Kidney glomerular epithelial cell (primary cell): ENCODE measurements at places on chromosomes 7 and 10.
A peak's percentile ranks its signal among the peaks of the same experiment; 100 is the strongest.

DNA sequence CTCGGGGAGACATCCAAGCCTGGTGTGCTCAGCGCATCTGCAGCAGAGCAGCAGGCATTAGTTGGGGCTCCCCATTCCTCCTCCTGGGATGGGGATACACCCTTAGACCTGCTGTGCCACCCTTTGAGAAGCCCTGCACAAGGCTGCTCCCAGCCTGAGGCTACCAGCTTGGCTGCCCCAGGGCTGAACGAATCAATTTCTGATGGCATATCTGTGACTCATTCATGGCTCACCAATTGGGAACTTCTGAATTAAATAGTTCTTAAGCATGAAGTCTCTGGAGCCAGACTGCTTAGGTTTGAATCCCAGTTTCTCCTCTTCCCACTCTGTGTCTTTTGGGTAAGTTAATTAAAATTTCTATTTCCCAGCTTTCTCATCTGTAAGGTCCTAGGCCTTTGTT, 16.3 kb upstream of the GLI3 start:
- no peak for DNase-seq

- DNase-seq, result peak; percentile 53
Measured at GRCh38 chr7:73718905-73719805, at the start of gene STX1A. Gene STX1A, minus strand, starts transcription at chr7:73719669. Its CDS starts 38 bp downstream, at chr7:73719631.

DNA sequence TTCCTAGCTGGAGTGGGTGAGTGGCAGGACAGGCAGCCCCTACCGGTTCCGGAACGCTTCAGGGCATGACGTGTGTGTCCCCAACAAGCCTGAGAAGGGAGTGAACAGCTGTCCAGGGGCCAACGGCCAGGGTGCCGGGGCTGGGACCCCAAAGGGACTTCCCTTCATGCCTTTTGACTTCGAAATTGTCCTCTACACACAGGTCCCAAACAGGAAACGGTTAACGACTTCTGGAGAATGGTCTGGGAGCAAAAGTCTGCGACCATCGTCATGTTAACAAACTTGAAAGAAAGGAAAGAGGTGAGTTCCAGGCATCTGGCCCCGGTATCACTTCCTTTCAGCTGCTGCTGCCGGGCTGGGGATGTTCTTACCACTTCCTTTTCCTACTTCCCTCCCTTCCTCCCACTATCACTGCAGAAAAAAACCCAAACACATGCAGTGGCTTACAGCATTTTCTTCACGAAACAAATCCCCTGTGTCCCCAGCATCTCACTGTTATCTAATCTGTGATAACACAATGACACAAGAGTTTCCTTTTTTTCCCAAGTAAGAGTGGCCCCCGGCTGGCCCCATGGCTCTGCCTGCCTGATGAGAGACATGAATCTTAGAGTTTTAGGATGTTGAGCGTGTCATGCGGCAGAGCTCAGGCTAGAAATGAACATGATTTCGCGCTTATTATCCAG, 63.2 kb downstream of the MKI67 start:
- DNase-seq, result no peak

DNA sequence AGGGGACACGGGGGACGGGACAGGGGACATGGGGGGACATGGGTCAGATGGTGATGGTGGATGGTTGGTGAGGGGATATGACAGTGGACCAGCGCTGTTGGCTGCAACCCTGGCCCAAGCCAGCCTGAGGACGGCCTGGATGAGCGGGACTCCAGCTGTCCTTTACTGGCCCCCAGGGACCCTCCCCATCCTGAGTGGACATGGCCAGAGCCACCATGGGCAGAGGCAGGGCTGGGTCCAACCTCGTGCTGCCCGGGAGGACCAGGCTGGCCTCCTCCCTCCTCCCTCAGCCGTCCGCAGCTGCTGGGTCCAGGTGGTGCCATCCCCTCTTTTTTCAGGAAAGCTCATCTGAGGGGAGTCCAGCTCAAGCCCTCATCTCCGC, 30.4 kb downstream of the GET4 start:
- DNase-seq, result no peak

DNA sequence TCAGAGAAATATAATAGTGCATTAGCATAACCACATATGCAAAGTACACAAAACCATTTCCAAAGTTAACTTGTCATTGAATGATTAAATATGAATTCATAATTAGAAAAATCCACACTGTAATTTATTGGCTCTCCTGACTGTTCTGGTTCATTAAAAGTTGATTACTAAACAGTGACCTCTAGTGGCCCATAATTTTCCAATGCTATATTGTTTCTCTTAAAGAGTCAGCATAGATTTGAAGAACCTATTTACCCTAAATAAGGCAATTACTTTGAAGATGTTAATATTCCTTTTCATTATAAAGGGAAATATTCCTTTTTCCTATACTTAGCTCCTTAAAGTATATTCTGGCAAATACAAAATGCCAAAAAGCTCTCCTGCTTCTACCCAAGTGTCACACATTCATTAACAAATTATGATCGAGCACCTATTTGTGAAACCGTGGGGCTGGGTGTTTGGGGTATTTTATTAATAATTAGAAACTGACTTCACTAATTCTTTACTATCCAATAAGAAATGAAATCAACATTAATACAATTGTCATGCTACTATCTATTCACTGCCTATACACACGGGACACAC, 86.2 kb downstream of the HIBADH start:
- DNase-seq, result peak; percentile 23

DNA sequence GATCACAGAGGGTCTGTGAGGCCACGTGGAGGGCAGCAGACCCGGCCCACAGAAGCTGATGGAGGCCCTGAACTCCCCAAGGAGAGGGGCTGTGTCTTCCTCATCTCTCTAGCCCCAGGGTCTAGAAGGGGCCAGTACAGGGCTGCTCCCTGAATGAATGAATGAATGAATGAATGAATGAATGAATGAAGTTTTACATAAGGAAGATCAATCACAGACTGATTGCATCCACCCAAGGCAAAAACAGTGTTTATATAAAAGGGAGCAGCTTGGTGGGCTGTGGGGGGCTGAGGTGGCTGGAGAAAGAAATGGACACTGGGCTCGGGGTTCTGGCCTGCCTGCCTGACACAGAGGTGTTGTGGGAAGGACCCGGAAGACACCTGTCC, 4.9 kb upstream of the NSUN5 start:
- no peak for DNase-seq

DNA sequence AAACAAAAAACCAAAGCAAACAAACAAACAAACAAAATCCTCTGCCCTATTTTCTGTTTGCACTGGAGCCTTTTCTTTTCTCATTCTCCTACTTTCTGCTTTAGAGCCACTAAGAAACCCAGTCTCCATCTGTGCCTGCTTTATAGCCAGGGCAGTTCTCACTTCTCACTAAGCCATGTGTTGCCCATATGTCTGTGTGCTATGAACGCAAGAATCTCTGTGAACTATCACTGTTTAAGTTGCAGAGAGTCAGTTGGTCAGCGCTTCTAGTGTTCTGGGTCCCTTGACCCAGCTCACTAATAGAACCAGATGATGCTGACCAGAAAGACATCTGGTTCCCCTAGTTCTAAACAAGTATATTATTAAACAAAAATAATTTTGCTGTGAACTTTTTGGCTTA, 81.4 kb downstream of the FAM185A start:
- DNase-seq, result no peak

DNA sequence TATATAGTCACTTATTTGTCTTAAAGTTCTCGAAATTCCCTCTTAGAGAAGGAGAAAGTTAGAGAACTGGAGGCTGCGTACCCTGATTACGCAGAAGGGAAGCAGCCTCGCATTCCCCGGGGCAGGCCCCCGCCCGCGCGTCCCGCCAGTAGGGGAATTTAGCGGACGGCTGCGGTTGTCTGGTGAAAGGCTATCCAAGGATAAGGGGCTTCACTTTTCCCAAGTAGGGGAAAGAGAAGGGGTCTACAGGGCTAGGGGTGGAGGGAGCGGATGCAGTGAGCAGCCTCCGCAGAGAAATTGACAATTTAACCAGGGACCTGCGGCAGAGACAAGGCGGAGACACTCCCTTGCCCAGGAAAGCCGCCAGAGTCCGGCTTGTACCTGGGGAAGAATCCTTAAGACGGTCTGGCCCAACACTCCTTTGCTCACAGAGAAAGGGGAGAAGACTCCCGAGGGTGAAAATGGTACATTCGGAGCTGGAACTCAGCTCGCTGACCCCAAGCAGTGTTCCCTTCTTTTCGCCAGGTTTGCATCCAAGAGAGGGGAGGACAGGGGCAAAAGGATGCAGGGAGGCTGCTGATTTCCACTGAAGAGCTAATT, 994 bp upstream of the MAGI2 start:
- DNase-seq, result peak; percentile 67

DNA sequence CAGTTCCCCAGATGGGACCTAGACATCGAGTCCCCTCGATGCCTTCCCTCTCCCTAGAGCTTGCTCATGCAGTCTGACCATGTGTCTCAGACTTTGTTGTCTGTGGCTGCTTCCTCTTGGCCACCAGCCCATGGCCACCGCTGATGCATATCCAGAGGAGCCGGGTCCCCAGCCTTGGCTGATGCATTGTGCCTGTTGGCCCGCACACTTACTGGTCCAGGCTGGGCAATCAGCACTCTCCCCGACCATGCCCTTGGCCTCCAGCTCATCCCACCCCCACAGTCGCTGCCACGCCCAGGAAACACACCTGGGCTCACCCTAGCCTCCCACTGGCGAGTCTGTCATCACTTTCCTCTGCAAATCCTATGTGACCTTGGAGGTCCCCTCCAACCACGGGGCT, 10.1 kb downstream of the NPC1L1 start:
- no peak for DNase-seq

DNA sequence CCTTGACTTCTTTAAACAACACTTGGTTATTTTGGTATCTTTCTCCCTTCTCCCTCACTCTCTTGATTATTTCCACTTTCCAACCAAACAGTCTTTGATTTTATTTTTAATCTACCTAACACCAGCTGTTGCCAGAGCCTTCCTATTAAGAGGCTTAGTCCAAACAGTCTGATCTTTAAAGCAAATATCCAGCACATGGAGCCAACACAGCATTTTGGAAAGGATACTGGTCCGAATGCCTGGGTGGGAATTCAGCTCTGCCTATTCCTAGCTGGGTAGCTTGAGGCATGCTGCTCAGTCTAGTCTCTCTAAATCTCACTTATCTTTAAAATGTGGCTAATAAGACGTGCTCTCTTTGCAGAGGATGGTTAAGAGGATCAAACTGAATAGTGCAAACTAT, 129.3 kb downstream of the NRCAM start:
- no peak for DNase-seq

DNA sequence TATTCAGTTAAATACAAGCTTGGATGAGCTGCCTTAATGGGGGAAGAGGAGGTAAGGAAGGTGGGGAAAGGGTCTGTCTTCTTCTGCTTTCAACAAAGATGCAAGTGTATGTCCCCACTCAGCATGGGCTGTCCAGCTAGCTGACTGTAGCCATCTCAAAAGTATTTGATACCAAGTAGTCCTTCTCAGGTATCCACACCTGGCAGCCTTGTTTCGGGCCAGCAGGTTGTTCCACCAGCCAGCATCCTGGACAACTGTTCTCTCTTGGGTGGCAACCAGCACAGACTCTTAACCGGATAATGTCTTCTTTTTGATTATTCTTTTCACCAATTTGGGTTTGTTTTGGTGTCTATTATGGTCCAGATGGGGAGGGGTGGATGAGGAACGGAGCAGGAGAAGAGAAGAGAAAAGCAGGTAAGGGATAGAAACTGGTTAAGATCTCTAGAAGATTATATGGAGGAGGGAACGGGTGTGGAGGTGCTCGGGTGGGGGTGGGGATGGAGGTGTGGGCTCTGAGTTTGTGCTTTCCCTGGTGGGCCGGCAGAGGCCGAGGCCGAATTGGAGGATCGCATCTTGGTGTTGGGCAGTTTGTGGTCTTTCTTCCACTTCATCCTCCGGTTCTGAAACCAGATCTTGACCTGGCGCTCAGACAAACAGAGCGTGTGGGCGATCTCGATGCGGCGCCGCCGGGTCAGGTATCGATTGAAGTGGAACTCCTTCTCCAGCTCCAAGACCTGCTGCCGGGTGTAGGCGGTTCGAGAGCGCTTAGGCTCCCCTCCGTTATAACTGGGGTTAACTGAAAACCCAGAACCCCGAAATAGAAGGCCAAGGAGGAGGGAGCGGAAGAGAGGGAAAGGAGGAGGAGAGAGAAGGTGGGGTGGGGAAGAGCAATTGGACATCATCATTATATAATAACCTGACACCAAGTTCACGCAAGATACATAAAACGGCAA, 1.5 kb downstream of the HOXA4 start:
- DNase-seq, result no peak

DNA sequence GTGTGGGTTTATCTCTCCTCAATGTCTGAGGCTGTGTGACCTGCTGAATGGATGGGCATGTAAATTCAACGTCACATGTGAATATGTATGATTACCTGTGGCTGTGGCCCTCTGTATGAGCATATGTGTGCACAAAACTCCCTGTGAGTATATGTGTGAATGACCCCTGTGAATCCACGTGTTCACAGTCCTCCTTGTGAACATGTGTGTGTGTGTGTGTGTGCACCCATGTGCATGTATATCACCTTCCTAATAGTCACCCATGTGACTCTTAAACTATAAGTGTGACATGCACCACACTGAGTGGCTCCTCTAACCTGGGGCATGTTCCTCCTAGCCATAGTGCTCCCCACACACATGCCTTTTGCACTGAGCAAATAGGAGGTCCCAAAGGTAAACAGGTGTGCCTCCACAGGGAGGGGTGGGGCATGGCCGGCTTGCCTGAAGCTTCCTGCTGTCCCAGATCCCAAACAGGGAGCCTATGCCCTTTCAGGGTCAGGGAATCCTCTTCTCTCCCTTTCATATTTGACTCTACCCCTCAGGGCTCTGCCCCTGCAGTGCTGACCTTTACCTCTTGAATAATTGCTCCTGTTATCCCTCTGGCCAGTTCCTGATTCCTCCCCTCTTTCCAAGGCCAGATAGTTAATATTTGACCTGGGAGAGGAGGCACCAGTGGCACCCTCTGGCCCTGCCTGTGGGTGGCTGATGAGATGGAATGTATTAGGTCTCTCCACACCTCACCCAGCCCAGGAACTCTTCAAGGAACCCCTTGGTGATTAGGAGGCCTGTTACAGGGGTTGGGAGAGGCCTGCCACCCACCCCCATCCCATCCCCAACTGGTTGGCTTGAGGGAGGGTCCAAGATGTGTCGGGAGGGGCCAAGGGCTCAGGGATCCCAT, 1.9 kb downstream of the SEMA4G start:
- peak; percentile 35 for DNase-seq

- DNase-seq, result no peak
Measured at GRCh38 chr10:3273966-3274365, 101.4 kb upstream of the PITRM1 start.

GRCh38 chr10:125565046-125565445, 117.9 kb downstream of the TEX36 start:
- DNase-seq, result no peak

DNA sequence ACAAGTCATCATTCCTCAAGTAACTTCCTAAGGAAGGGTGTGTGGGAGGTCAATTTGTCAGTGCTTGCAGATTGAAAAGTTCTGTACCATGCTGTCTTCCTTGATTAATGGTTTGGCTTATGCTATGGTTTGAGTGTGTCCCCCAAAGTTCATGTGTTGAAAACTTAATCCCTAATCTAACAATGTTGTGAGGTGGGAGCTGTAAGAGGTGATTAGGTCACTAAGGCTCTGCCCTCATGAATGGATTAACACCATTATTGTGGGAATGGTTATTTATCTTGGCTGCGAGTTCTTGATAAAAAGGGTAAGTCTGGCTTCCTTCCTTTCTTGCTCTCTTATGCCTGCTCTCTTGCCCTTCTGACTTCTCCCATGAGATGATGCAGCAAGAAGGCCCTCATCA, 29.3 kb upstream of the TMEM229A start:
- no peak for DNase-seq
